Neuronal stem cell (in vitro differentiated cells): ENCODE measurements at places on chromosomes 1 and 21.

GRCh38 chr1:39154553-39155421 is 49.7 kb upstream of the MACF1 start:
- DNase-seq = no peak

- DNase-seq = no peak
Measured at GRCh38 chr1:167344615-167345385, 124.1 kb downstream of the POU2F1 start.

DNA sequence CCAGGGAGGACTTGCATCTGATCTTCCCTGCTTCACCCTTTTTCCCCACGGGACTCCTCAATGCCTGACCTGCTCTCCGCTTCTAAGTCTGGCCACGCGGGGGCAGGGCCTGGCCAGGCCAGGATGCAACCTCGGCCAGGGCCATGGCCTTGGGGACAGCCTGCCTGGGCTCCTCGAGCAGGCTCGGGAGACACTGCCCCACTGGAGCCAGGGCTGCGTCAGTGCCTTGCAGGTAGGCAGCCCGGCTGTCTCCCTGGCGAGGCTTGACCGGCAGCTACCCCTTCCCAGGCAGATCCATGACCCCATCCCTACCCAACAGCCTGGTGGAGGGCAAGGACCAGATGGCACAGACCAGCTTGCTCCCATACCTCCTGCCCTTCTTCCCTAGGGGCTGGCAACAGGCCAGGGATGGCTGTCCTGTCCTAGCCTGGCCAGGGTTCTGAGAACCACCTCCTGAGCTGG is 2.7 kb upstream of the PRDM16 start:
- no peak for DNase-seq

- DNase-seq = peak; percentile 79
Measured at GRCh38 chr1:155070721-155071569, 7.4 kb downstream of the EFNA4 start.

- no peak for DNase-seq
Measured at GRCh38 chr1:184620469-184620868, 134.2 kb downstream of the EDEM3 start.

DNA sequence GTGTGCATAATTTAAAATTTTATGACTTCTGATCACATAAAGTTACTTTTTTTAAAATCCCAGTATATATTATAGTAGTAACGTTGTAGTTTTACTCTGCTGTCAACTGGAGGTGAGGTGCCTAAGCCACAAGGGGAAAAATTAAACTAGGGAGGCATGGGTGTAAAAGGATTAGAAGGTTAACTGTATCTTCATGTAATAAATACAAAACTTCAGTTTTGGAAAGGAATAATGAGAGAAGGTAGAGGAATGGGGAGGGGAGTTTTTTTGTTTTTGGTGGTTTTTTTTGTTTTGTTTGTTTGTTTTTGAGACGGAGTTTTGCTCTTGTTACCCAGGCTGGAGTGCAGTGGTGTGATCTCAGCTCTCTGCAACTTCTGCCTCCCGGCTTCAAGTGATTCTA is 5.7 kb downstream of the SLC25A33 start:
- no peak for DNase-seq
